ENCODE measurements at places on chromosomes 3 and 15.
A peak's percentile ranks its signal among the peaks of the same experiment; 100 is the strongest.

GRCh38 chr15:63502843-63503738 is 1.3 kb upstream of the USP3 start:
- no peak for DNase-seq

DNA sequence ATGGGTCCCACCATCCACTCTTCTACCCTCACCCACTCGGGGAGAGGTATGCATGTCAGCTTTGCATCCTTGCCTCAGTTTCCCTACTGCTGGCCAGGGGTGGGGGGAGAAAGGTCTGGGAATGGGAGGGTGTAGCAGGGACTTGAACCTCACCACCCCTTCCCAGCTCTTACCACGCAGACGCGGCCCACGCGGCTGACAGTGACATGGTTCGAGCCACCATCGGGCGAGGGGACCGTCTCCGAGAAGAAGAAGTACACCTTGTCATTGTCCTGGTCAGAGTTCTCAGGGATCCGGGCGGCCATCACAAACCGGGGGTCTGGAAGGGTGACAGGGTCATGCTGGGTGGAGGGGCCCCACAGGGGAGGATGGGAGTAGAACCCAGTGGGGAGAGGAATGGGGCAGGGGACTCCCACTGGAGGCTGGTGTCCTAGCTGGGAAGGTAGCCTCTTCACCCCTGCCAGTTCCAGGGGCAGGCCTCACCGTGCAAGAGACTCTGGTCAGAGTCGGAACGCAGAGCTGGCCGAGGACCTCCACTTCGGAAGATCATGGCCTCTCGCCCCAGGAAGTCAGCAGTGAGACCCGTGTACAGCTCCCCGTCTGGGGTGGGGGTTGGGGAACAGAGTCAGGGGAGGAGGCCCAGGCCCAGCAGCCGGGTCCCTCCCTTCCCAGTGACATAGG is 3.7 kb downstream of the SEMA3G start:
- no peak for DNase-seq

GRCh38 chr3:136353461-136353860 is 103.3 kb downstream of the PCCB start:
- DNase-seq, result no peak

DNA sequence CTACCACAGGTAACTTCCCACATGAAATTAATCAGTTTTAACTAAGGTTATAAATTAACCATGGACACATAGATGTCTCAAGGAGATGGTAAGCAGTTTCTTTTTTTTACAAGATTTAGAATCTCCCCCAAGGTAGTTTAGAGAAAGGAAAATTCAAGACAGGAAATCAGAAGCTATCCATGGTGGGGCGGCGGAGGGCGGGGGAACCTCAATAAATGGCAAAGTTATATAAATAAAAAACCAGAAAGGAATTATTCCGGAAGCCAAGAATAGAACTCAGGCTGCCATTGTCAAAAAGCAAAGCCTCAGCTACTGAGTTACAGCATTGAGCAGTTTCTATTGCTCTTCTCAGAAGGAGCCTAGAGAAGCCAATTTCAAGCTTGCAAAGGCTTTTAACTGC is 172.1 kb upstream of the SMAD3 start:
- no peak for DNase-seq

DNA sequence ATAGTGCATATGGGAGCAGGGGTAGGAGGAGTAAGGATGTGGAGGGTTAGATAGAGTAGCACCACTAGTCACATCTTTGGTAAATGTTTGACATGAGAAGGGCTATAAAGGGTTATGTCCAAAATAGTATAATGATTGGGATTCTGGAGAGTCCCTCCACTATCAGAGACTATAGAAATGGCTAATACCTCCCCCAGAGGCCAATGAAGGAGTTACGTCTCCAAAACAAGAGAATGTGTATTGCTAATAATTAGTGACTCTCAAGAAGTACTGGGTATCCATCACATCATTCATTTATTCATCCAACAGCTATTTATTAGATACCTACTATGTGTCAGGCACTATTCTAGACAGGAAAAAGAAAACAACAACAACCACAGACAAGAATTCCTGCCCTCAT is 203.7 kb upstream of the UMPS start:
- no peak for DNase-seq

GRCh38 chr15:68229386-68230156 is at the start of gene CLN6:
Gene CLN6 (minus strand): TSS chr15:68229728. CDS start chr15:68229584, 144 bp downstream.
- peak; percentile 84 for DNase-seq

- DNase-seq, result peak; percentile 31
Observed at GRCh38 chr3:42043099-42043813, 47.9 kb upstream of the TRAK1 start.

- DNase-seq, result no peak
Observed at GRCh38 chr15:99985878-99986277, 252.6 kb upstream of the LYSMD4 start.

- DNase-seq, result no peak
Observed at GRCh38 chr15:77865701-77866100, 211.8 kb downstream of the TBC1D2B start.

GRCh38 chr15:39131609-39132008 is 449.3 kb upstream of the THBS1 start:
- DNase-seq, result no peak

- DNase-seq, result no peak
Observed at GRCh38 chr3:69893274-69893673, 106.3 kb upstream of the SAMMSON start.

DNA sequence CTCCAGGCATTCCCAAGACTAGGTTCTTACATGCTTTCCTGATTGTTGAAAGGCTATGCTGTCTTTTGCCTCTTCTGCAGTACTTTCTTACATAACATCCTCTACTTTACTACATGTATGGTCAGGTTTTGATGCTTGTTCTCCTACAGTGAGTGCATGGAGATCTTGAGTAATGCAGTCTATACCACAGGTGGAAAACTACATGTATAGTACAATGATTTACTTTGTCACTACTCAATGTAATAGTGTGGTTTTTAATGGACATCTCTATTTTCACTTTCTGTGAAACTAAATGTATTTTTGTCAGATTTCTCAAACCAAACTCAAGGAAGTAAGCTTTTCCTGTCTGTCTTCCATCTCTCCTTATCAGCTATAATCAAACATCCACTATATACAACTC is 657.0 kb downstream of the TUSC7 start:
- no peak for DNase-seq

GRCh38 chr15:67331676-67332075 is 77.1 kb downstream of the IQCH start:
- no peak for DNase-seq

DNA sequence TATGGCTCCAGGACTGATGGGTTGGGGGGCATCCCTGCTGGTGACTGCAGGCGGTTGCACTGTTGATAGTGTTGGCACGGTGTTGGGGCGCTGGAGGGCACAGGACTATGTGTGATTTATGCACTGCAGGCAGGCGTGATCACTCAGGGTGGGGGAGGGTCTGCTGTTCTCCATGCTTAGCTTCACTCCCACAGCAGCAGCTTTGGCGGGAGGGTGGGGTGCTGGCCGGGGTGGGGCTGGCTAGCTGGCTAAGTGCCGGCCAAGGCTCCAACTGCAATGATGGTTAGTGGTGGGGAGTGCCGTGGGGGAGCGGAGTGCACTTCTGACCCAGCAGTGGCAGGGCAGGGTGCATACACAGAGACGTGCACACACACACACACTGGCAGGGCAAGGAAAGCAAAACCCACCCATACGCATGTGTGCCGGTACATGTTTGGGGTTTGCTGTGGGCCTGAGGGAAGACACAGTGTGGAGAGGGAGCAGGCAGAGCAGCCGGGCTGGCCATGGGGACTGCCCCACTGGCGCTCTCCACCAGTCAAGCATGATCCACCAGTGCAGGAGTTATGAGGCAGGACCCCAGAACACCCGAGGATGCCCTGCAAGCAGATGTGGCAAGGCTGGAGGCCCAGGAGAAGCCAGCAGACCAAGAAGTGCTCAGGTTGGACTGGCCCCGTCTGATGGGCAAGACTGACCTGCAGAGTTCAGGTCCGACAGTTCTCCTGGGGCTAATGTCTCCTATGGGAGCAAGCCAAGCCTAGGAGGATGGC is 16.5 kb upstream of the FGF7 start:
- no peak for DNase-seq

DNA sequence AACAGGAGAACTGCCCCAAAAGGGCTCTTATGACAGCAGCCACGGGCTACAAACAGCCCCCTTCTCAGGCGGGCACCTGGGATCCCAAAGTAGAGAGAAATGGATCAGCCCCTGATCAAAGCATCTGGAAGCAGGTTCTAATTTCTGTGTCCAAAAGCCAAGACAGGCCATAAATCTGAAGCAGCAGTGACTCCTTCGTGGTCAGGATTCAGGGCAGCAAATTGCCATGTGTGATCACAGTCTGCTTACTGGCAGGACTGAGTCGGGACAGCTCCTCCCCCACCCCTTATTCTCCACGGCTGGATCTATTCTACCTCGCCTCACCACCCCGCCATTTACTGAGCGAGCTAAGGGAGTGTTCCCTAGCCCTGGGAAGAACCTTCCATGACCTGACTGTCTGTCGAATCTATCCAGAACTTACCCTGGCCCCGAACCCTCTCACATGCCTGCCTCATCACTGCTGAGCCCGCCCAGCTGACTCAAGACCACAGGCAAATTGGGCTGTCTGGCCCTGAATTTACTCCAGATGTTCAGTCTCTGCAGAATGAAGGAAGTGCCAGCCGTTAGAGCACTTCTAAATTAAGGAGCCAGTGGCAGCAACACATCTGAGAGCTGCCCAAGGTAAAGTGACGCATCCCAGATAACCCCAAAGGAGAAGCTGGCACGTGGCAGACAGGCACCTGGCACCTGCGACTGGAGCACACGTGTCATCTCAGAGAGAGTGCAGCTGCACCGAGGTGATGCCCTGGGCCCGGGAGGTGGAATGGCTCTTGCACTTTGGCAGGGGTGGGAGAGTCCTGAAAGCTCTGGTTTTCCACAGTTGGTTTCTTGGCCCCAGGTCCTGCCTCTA is 1.3 kb downstream of the LRRC15 start:
- no peak for DNase-seq

GRCh38 chr3:63912768-63913588 is 795 bp upstream of the SCAANT1 start:
- no peak for DNase-seq

Measured in NCI-H446 (cell line).